NCI-H1092 treated with DMSO at 0.1 percent for 48 hours (cell line): ENCODE measurements at places on chromosomes 1 and 21.

GRCh38 chr1:206578068-206578977, 33.9 kb downstream of the EIF2D start:
- DNase-seq, result no peak

- no peak for DNase-seq
Measured at GRCh38 chr1:219444474-219444873, 168.4 kb downstream of the ZC3H11B start.

- no peak for DNase-seq
Measured at GRCh38 chr1:109208394-109208793, 5.3 kb upstream of the SARS1 start.

DNA sequence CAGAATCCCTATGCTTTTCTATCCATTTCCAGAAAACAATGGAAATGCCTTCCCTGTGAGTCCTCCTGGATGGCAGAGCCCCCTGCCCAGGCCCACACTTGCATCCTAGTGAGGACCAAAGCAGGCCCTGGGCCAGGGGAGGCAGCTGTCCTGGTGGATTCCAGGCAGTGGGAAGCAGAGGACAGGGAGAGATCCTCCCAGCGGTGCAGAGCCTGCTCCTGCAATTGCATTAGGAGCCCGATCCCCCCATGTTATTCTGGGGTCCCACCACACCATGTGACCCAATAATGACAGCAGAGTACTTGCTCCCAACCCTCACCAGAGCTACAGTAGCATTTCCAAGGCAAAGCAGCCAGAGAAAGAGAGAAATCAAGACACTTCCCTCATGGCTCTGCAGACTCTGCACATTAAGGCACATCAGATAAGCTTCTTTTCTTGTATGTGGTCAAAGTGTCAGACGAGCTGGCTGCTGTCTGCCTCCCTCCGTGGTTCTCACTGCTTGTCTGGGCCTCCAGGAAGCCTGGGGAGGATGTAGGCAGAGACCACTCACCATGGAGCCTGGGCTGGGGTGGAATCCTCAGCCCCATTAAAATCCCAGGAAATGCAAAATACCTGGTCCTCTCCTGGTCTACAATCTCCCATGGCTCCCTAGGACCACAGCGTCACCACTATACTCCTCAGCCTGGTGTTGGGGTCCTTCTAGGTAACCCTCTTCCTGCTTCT, 54.9 kb upstream of the RUNX3 start:
- DNase-seq, result no peak

GRCh38 chr1:53686091-53686964, 52.6 kb downstream of the GLIS1 start:
- no peak for DNase-seq

DNA sequence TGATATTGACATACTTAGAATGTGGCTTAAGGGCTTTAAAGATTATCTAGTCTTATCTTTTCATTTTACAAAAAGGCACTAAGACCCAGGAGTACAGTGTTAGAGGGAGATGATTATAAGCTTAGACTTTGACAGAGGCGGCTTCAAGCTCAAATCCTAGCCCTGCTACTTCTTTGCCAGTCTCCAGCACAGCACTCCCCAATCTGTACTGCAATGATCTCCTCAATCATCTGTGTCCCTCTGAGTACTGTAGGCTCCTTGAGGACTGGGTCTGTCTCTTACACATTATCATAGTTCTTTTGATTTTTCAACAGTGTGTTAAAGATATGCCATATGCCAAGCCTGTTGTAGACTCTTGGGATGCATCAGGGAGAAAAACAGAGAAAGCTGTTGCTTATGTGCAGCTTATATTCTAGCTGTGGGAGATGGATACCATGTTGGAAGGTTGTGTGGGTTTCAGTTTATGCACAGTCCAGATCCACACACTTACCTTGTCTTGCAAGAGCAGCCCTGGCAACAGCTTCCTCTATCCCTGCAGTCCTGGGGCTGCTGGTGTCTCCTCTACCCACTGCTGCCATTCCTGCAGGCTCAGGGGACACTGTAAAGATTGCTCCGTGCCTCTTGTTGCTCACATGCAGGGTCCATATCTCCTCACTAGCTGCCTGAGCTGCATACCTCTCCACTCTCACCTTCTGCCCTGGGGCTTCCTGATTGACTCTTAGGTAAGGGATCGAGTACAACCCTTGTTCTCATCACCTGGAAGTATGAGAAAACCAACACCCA, 103.9 kb upstream of the TSPAN2 start:
- no peak for DNase-seq

DNA sequence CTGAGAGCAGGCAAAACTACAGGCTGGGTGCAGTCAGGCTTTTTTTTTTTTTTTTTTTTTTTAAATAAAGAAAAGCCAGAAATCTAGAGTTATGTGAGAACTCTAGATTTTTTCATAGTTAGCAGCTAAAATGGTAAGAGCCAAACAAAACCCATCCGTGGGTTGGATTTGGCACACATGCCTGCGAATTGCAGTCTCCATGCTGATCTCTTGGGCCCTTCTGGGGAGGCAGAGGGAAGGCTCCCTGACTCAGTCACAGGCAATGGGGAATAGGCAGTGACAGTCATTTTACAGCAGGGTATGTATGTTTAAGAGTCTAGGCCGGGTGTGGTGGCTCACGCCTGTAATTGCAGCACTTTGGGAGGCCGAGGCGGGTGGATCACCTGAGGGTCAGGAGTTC, 2.6 kb downstream of the TXLNA start:
- DNase-seq, result no peak

- no peak for DNase-seq
Measured at GRCh38 chr1:94118013-94118412, 2.9 kb downstream of the ABCA4 start.

DNA sequence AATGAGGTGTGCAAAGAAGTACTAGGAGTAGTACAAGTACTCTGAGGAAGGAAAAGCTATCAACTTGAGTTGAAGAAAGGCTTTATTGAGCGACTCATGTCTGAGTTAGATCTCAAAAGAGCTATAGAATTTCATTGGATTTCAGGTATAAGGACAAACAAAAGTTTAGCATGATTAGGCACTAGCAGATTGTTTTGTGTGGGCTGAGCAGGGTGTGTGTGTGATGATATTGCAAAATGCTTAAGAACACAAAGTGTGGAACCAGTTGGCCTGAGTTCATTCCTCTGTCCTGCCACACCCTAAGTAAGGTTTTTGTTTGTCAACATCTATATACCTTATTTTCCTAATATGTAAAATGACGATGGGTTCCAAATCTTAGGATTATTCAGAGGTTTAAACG, 158.9 kb downstream of the KCNK2 start:
- no peak for DNase-seq

DNA sequence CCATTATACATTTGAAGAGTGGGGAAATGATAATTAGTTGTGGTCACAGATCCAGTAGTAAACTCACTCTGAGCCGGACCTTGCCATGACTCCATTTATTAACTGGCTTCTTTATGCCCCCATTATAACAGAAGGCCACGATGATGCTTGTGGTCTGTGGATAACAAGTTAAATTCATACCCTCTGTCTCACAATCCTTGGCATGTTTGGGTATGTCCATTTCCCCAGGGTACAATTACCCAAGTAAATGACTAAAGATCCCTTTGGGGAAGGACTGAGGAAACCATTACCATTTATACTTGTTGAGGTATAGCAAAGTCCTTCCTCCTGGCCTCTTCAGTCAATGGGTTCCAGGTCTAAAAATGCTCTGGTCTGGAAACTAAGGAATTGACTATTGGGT, 7.3 kb upstream of the USP1 start:
- no peak for DNase-seq

DNA sequence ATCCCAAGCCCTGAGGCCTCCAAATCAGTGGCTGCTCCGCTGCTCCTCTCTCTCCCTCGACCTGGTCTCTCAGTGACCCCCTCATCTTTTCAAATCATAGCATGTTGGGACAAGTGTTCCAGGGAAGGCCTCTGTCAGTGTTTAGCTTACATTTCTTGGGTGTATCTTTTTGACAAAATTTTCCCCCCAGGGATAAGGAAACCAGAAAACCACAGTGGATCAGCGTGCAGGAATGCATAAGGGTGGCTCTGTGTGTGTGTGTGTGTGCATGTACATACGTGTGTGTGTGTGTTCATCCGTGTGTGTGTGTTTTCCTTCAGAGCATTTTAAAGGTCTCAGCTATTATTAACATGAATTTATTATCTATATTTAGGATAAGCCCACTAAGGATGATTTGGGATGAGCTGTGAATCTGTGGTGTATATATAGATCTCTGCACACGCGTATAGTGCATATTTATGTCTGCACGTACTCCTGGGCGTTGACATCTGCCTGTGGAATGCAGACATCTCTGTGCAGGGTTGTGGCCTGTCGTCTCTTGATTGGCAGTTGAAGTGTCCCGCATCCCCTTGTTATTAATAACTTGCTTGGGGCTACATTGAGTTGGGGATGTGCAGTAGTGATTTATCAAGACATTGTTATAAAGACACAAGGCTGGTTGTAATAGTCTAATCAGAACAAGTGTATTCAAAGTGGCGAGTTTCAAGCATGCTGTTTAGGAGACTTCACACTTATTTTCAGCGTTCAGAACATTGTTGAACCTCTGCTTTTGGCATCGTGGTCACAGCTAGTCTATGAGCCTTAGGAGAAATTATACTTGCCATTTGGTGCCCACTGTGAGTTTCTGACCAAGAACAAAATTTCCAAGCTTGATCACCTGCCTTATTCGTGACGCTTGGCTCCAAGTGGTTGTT, 55.6 kb downstream of the GALNT2 start:
- no peak for DNase-seq

DNA sequence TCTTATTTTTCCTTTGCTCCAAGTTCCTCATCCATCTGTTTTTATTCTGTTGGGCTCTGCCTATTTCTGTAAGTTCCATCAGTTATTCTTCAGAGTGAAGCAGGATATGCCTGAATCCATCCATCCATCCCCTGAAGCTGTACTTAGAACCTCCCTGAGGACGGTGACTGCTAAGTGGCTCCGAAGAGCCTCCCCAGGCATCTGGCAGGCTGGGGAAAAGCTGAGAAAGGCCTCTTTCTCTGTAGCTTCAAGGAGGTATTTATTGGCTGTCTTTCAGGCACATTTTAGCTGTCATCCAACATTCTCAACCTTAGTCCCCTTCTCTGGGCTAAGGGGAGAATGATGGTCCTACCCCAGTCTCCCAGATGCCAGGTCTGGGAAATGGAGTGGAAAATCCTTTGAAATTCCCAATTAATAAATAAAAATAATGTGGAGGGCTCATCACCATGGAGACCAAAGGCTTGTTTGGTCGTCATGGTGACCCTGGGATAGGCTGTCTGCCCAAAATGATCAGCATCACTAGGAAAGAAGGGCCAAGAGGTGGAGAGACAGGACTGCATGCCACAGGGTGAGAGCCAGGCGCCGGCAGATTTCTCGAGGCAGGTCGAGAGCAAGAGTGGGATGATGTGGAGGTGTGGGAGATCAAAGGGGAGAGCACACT, 82.0 kb downstream of the UBIAD1 start:
- DNase-seq, result peak; percentile 95

DNA sequence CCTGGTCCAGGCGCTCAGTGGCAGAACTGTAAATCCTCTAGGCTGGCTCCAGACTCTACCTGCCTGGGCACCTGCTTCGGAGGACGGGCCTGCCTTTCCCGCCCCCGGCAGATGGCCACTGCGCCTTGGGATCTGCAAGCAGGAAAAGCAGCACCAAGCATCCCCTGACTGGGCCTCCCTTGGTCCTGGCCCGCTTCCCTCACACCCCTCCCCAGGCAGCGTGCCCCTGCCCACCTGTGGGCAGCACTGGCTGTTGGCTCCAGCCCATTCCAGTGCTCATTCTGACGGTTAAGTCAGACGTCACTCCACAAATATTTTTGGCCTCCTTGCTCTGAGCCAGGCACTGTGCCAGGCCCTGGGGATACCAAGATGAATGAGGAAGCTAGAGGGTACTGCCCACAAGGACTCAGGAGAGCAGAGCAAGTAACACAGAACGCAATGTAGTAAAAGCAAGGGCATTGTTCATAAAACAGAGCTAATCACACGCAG, 22.0 kb upstream of the BLACAT1 start:
- peak; percentile 77 for DNase-seq

DNA sequence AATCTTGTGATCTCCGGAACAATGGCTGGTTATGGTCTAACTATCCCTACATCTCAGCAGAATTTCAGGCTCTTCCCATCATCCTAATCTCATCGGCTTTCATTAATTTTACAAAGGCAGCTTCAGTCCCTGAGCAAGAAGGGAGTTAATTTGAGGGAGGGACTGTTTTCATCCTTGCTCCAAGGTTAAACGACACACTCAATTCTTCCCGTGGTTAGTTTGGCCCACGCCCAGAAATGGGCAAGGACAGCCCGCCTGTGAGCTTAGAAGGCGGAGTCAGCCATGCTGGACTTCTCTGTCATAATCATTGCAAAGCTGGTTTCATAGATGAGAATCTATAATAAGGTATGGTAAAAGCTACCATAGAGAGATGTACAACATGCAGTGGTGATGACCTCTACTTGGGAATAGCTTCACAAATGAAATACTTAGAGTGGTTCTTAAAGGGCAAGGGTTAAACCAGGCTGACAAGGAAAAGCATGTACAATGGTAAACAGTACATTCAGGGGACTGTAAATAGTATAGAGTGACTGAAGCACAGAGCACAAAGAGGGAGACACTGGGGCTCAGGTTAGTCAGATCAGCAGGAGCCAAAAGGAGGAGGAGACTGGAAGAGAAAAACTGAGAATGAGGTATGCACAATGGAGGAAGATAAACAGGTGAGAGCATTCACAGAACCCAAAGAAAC, 108.8 kb downstream of the SMYD3 start:
- no peak for DNase-seq

- no peak for DNase-seq
Measured at GRCh38 chr1:47561523-47562007, 123.7 kb downstream of the FOXD2 start.

DNA sequence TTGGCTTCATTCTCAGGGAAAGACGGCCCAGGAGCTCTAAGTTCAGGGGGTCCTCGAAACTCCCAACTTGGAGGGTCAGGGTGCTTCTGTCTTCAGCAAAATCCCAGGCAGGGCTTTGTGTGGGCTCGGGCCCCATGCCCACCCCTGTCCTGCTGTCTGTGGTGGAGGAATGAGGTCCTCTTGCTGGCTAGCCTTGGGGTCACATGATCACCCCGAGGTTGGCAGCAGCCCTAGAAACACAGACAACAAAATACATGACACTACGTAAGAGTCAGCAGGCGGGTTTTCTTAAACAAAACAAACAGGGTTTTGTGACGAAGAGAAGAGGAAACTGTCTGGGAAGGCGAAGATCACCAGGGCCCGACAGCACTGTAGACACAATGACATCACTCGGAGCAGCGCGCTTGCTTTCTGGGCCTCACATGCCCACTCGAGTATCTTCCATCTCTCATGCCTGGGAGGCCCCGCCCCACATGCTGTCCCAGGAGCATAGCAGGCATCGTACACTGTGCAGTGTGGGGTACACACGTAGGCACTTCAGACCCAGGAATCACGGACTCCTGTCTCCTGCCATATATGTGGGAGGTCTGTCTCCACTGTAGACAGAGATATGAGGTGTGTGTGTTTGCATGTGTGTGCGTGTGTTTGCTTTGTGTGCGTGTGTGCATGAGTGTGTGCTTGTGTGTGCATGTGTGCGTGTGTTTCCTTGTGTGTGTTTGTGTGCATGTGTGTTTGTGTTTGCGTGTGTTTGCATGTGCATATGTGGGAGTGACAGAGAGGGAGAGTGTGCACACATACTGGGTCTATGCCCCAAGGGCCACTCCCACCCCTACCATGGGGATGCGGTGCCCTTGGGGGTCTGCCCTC, 94.7 kb downstream of the SIK1 start:
- DNase-seq, result peak; percentile 16

GRCh38 chr1:161099090-161099802, 1.1 kb downstream of the KLHDC9 start:
- DNase-seq, result no peak
